ENCODE measurements at places on chromosomes 5 and 9. TPM values are rescaled to one million over a fixed set of nuclear protein-coding genes. Genes with fewer than 3 reads are reported as not detected.
A peak's percentile ranks its signal among the peaks of the same experiment; 100 is the strongest.

Gene ZNF879
- 3.9 TPM for total RNA-seq

DNA sequence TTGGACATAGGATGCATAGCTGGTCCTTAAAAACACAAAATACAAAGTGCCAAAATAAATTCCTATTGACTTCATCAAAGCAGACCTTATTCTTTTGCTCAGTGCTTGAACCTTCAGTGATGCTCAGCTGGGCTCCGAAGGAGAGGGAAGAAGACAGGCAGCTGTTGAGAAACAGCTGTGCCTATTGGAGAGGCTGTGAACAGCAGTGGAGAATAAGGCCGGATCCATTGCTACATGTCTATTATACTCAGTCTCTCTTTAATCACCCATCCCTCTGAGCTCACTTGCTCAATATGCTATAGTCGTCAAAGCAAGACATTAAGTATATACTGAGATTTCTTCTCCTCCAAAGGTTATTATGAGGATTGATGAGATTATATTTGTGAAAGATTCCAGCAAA is 174.4 kb downstream of the CHSY3 start:
- H3K4me1 ChIP-seq, result no peaks in the 10 kb centered on the region
- no peak overlapping the region for H3K4me3 ChIP-seq
- no peak overlapping the region for H3K27ac ChIP-seq

- H3K27me3 ChIP-seq, result no peaks in the 10 kb centered on the region
- no peak overlapping the region for H3K4me3 ChIP-seq
- no peaks in the 10 kb centered on the region for H3K36me3 ChIP-seq
- H3K4me1 ChIP-seq, result peaks cover 4% of the 10 kb centered on the region
- DNase-seq, result no peak
- no peak overlapping the region for H3K27ac ChIP-seq
Measured at GRCh38 chr5:115329475-115329874, 33.0 kb upstream of the CCDC112 start.

Gene LCN12
- 1.7 TPM for total RNA-seq

Gene CLTA
- 239 TPM for total RNA-seq

Gene ZNF483
- total RNA-seq, result 83.8 TPM

Gene SYK
- total RNA-seq, result 5.6 TPM

Gene CCL27
- total RNA-seq, result not detected

Gene TRIM41
- total RNA-seq, result 21.6 TPM

- no peak for DNase-seq
- H3K27me3 ChIP-seq, result no peaks in the 10 kb centered on the region
- no peak overlapping the region for H3K27ac ChIP-seq
- no peaks in the 10 kb centered on the region for H3K4me1 ChIP-seq
- H3K4me3 ChIP-seq, result no peak overlapping the region
Measured at GRCh38 chr9:107732781-107733522, 243.4 kb upstream of the KLF4 start.

- H3K4me3 ChIP-seq, result no peak overlapping the region
- no peak for DNase-seq
- no peaks in the 10 kb centered on the region for H3K36me3 ChIP-seq
- H3K27me3 ChIP-seq, result no peaks in the 10 kb centered on the region
Measured at GRCh38 chr5:103475629-103476240, 86.9 kb downstream of the NUDT12 start.

Gene FABP6
- 3.6 TPM for total RNA-seq

- DNase-seq, result no peak
- H3K4me1 ChIP-seq, result peaks cover 4% of the 10 kb centered on the region
Measured at GRCh38 chr5:17190242-17190778, 27.1 kb upstream of the BASP1 start.

- no peaks in the 10 kb centered on the region for H3K4me1 ChIP-seq
- H3K36me3 ChIP-seq, result no peaks in the 10 kb centered on the region
- no peak overlapping the region for H3K27ac ChIP-seq
- H3K4me3 ChIP-seq, result no peak overlapping the region
Measured at GRCh38 chr5:113311301-113311700, 123.5 kb downstream of the TSSK1B start.

- no peak overlapping the region for H3K27ac ChIP-seq
- no peak overlapping the region for H3K4me3 ChIP-seq
- H3K4me1 ChIP-seq, result no peaks in the 10 kb centered on the region
- no peak for DNase-seq
- H3K36me3 ChIP-seq, result no peaks in the 10 kb centered on the region
- H3K27me3 ChIP-seq, result no peaks in the 10 kb centered on the region
Measured at GRCh38 chr5:109035436-109035835, 287.7 kb downstream of the FER start.

GRCh38 chr5:820245-820644 is 30.5 kb downstream of the ZDHHC11 start:
- no peak overlapping the region for H3K4me3 ChIP-seq
- H3K27ac ChIP-seq, result no peak overlapping the region
- no peaks in the 10 kb centered on the region for H3K27me3 ChIP-seq
- no peak for DNase-seq
- no peaks in the 10 kb centered on the region for H3K4me1 ChIP-seq

DNA sequence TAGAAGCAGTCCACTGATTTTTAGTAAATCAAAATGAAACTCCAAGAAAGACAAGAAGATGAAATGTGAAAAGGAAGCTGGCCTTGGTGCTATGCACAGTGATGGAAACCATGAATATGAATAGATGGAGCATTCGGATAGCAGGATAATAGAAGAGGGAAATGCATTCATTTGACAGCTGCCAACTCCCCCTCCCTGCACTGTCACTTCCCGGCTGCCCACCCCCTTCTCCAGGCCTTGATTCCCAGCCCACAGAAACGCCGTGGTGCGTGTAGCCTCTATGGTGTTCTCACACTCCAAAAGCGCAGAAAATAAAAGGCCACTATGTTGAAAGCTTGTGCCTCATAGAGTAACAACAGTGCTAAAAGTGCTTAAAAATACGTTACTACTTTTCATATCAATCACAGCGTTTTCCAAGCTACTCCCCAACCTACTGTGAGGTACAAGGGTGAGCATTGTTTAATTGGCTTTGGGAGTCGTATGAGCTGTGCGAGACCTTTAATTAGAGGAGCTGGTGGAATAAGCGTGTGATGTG is 26.1 kb upstream of the IFNK start:
- H3K36me3 ChIP-seq, result no peaks in the 10 kb centered on the region
- H3K27me3 ChIP-seq, result no peaks in the 10 kb centered on the region
- no peak overlapping the region for H3K27ac ChIP-seq
- no peak for DNase-seq
- H3K4me1 ChIP-seq, result peaks cover 16% of the 10 kb centered on the region

DNA sequence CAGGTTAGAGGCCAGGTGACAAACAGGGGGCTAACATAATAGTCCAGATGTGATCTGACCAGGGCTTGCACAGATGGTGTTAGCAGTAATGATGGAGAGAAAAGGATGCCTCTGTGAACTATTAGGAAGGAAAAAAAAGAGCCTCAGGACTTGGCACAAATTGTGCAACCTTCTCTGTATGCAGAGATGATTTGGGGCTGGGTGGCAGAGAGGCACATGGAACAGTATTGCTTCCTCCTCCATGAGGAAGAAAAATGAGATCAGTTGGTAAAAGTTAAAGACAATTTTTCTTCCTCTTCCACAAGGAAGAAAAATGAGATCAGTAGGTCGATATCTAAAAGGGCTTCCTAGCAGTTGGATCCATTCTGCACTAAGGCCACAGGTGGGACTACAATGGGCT is 13.9 kb upstream of the ANXA6 start:
- H3K27me3 ChIP-seq, result no peaks in the 10 kb centered on the region
- H3K4me3 ChIP-seq, result no peak overlapping the region
- DNase-seq, result no peak
- H3K27ac ChIP-seq, result no peak overlapping the region
- no peaks in the 10 kb centered on the region for H3K4me1 ChIP-seq

DNA sequence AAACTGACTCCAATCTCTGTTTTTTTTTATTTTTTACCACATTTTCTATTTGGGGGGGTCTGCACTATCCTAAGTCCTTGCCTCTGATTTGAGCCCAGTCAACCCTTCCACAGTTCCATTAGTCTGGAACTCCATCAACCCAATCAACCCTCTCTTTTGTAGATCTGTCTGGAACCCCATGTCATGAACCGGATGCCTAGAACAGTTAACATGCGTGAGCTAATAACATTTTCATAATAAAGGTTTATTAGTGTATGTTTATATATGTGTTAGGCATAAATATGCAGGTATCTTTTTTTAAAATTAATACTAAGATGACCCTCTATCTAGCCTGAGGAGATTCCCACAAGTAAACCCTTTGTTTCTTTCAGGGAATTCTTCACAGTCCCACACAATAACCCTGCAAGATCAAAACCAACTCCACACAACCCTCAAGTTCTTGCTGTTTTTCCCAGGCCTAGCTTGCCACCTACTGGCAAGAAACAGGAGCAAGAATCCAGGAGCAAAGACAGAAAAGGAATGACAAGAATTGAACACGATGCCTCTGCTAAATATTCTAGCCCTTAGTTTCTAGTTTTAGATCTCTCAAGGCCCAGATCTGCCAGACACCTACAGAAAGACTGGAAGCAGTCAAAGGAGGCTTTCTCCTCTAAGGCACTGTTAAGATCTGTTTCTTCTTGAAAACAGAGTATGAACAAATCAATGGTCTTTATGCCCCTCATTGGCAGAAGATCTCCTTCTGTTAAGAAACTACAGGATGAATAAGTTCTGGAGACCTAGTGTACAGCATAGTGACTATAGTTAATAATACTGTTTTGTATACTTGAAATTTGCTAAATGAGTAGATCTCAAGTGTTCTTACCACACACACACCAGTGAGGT is 100.4 kb downstream of the TRIM36 start:
- no peaks in the 10 kb centered on the region for H3K27me3 ChIP-seq
- no peaks in the 10 kb centered on the region for H3K36me3 ChIP-seq
- peaks cover 5% of the 10 kb centered on the region for H3K4me1 ChIP-seq
- H3K27ac ChIP-seq, result no peak overlapping the region

Gene LHX6
- total RNA-seq, result 1.2 TPM

Gene TAF11L12
- not detected for total RNA-seq

GRCh38 chr9:16068476-16068875 is 515.6 kb downstream of the CCDC171 start:
- H3K27ac ChIP-seq, result no peak overlapping the region
- H3K36me3 ChIP-seq, result no peaks in the 10 kb centered on the region
- H3K4me1 ChIP-seq, result no peaks in the 10 kb centered on the region
- H3K27me3 ChIP-seq, result no peaks in the 10 kb centered on the region
- no peak for DNase-seq

Gene BASP1
- total RNA-seq, result 95.2 TPM

- no peaks in the 10 kb centered on the region for H3K36me3 ChIP-seq
- H3K4me3 ChIP-seq, result peak overlapping the region; percentile 71
- no peak for DNase-seq
- H3K27me3 ChIP-seq, result peaks cover 48% of the 10 kb centered on the region
Measured at GRCh38 chr5:76953551-76954382, 922 bp downstream of the CRHBP start.

DNA sequence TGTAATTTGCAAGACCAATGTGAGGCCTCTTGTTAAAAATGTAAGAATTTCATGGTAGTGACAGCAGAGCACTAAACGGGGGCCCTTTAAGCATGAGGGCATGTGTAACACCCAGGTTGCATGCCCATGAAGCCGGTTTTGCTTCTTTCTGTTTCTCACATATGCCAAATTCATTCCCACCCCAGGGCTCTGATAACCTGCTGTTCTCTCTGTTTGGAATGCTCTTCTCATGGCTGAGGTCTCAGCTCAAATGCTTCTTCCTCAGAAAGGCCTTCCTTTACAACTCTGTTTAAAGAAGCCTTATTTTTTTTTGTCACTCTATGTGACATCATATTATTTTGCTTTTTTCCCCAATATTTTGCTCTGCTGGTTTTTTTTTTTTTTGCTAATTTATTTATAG is 369.0 kb downstream of the KIAA0825 start:
- H3K27ac ChIP-seq, result no peak overlapping the region
- H3K27me3 ChIP-seq, result no peaks in the 10 kb centered on the region
- H3K36me3 ChIP-seq, result no peaks in the 10 kb centered on the region
- DNase-seq, result no peak

All from H1 (cell line).